ENCODE measurements at places on chromosomes 16 and 17. TPM values are rescaled to one million over a fixed set of nuclear protein-coding genes. Genes with fewer than 3 reads are reported as not detected.
A peak's percentile ranks its signal among the peaks of the same experiment; 100 is the strongest.

The CBX1 gene
- total RNA-seq = 27.3 TPM

The RAMP2 gene
- 20.8 TPM for total RNA-seq

The SLC9A5 gene
- total RNA-seq = 2.0 TPM

The EPN3 gene
- total RNA-seq = not detected

GRCh38 chr16:6170022-6170421 lies 1072.4 kb upstream of the EEF2KMT start:
- no peaks in the 10 kb centered on the region for H3K27me3 ChIP-seq
- no peak overlapping the region for H3K27ac ChIP-seq
- H3K4me3 ChIP-seq = no peak overlapping the region
- no peaks in the 10 kb centered on the region for H3K4me1 ChIP-seq
- H3K36me3 ChIP-seq = no peaks in the 10 kb centered on the region
- DNase-seq = no peak

DNA sequence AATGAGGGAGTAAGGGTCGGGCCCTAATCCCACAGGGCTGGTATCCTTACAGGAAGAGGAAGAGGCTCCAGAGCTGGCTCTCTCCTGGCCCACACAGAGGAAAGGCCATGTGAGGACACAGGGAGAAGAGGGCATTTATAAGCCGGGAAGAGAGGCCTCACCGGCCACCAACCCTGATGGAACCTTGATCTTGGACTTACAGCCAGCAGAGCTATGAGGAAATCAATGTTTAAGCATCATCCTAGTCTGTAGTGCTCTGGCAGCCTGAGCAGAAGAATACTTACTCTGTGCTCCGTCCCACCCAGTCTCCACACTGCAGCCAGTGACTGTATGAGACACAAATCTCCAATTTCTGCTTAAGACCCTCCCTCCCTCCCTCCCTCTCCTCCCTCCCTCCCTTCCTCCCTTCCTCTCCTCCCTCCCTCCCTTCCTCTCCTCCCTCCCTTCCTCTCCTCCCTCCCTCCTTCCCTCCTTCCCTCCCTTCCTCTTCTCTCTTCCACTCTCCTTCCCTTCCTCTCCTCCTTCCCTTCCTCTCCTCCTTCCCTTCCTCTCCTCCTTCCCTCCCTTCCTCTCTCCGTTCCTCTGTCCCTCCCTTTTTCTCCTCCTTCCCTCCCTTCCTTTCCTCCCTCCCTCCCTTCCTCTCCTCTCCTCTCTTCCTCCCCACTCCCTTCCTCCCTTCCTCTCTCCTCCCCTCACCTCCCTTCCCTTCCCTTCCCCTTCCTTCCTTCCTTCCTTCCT lies 8.9 kb upstream of the TMEM220 start:
- H3K27ac ChIP-seq = no peak overlapping the region
- H3K4me3 ChIP-seq = no peak overlapping the region
- no peaks in the 10 kb centered on the region for H3K36me3 ChIP-seq
- no peak for DNase-seq

GRCh38 chr16:31006086-31006385 lies 4.4 kb downstream of the STX1B start:
- H3K4me1 ChIP-seq = no peaks in the 10 kb centered on the region
- H3K27me3 ChIP-seq = peaks cover 30% of the 10 kb centered on the region
- no peak for DNase-seq

- no peaks in the 10 kb centered on the region for H3K27me3 ChIP-seq
- H3K27ac ChIP-seq = no peak overlapping the region
- no peak overlapping the region for H3K4me3 ChIP-seq
- peaks cover 11% of the 10 kb centered on the region for H3K4me1 ChIP-seq
These were observed 137.0 kb downstream of the ANKFN1 start for GRCh38 chr17:56290101-56290801.

DNA sequence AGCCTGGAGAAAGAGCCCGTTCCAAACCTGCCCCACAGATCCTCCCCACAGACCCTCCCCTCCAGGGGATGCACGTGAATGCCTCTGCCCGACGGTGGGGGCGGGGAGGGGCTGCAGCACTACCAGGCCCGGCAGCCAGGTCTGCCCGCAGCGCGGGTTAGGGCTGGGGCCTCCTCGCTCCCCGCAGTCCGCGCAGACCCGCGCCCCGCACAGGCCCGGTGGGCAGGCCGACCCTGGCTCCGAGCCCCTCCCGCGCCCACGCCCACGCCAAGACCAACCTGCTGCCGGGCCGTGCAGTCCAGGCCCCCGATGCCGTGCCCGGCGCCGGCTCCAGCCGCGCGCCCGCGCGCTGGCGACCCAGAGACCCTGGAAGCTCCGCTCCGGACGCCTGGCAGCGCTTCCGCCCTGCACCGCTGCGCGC lies at the start of gene RPUSD1:
RPUSD1 (minus strand) TSS at position 404 of the 421 bp plus-strand sequence. CDS start 644 bp downstream, outside the sequence.
- peaks cover 10% of the 10 kb centered on the region for H3K27me3 ChIP-seq
- H3K4me1 ChIP-seq = peaks cover 5% of the 10 kb centered on the region

DNA sequence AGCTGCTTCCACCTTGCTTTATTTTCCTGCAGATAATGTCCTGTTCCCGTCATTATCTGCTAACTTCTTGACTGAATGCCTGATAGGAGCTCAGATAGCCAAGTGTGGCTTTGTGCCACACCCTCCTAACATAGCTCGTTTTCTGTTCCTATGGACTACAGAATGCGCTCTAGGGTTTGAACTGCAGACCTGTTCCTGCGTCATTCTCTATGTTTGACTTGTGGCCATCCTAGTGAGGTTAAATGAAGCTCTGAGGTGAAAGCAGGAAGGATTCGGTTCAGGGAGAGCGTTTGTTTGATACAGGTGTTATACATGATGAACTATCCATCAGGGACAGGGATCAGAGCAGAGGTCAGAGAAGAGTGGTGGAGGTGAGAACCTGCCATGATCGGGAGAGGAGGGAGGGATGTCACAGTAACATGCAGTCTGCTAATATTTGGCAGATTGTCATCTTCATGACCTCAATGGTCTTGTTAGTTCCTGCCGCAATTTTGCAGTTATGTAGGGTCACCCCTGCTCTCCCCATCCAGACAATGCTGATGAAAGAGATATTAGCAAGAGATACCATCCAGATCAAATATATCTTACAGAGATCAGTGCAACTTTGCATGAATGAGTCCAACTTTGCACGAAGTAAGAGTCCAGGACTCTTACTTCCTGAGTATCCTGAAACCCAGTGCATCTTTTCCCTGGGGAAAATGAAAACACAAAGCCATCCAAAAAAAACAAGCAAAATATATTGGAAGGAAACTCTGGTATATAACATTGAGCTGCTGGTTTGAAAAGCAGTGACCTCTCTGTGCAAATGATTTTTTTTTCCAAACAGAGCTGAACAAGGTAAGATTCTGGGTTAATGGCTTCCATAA lies 32.8 kb downstream of the MPHOSPH6 start:
- H3K4me3 ChIP-seq = no peak overlapping the region
- H3K4me1 ChIP-seq = no peaks in the 10 kb centered on the region
- DNase-seq = no peak
- H3K36me3 ChIP-seq = peaks cover 4% of the 10 kb centered on the region

- no peak for DNase-seq
- H3K27me3 ChIP-seq = no peaks in the 10 kb centered on the region
- no peaks in the 10 kb centered on the region for H3K4me1 ChIP-seq
- no peak overlapping the region for H3K27ac ChIP-seq
- no peaks in the 10 kb centered on the region for H3K36me3 ChIP-seq
These were observed 65.3 kb upstream of the MYOCD start for GRCh38 chr17:12600349-12600748.

DNA sequence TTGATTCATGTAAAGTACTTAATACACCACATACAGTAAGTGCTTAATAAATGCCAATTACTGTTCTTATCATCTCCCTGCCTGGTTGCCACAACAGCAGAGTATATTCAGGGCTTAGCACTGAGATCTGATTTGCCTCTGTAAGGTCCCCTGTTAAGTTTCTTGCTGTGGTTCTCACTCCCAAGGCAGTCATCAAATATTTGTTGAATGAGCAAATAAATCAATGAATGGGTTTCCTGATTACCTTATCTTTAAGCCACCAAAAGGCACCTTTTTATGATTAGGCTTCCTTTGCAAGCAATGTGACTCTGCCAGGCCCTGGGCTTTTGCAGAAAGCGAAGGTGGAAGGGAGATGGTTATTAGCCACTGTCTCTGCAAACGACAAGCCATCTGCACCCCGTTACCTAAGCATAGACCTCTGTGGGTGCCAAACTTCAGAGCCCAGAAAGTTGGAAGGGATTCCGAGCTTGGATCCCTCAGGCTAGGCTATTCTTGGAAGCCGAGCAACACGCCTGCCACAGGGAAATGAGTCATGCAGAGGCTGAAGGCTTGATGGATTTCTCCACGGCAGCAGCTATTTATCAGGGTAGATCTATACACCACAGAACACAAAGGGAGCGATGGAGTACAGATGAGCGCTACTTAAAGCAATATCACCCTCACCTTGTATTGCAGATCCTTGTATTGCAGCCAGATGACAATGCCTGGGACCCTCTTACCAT lies 102.0 kb downstream of the GRIN2A start:
- no peak overlapping the region for H3K4me3 ChIP-seq
- H3K36me3 ChIP-seq = no peaks in the 10 kb centered on the region
- no peaks in the 10 kb centered on the region for H3K27me3 ChIP-seq

DNA sequence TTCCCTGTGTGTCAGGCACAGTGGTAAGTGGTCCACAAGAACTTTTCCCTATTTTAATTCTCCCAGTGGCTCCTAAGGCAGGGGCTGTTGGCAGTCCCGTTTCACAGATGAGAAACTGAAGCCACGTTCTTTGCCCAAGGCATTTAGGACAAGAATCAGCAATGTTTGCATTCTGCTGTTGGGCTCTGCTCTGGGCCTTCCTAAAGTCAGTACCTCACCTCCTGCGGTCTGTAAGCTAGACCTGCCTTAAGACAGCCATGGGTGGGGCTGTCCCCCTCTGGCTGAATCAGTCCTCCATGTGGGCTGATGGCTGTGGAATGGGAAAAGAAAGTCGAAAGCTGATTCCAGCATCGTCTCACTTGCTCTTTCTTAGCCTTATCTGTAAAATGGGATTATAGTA lies 304.8 kb downstream of the MAF start:
- no peak overlapping the region for H3K27ac ChIP-seq
- no peak for DNase-seq
- no peaks in the 10 kb centered on the region for H3K4me1 ChIP-seq
- H3K27me3 ChIP-seq = no peaks in the 10 kb centered on the region

DNA sequence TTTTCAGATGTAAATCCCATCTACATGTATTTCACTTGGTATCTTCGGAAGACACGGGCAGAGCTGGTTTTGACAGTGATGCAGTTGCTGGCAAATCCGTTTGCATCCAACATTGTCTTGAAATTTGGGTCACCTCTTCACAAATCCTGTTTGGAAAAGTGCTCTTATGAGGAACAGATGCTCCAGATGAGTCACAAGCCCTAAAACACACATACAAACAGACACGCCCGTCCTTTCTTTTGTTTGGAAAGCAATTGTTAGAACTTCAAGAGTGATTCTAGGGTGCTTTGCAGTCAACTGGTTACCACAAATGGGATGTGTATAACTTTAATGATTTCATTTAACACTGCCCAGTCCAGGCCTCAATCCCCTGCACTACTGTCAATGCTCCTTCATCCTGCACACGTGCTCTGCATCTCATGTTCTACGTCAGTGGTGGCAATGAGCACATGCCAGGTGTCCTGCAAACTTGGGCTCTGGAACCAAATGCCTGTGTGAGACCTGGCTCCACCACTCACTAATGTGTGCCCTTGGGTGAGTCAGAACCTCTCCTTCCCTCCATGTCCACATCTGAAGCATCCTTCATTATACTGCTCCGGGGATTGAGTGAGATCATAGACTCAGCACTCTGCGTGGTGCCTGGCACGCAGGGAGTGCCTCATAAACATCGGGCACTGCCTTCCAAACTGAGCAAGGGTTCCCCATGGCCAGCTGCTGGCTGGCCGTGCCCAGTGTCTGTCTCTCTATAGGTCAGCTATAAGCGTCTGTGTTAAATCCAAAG lies 19.3 kb upstream of the FOXF1 start:
- peaks cover 56% of the 10 kb centered on the region for H3K27me3 ChIP-seq
- H3K27ac ChIP-seq = no peak overlapping the region
- H3K4me3 ChIP-seq = no peak overlapping the region
- DNase-seq = no peak
- no peaks in the 10 kb centered on the region for H3K36me3 ChIP-seq

GRCh38 chr17:7809086-7809790 lies 24.8 kb upstream of the KDM6B start:
- no peaks in the 10 kb centered on the region for H3K36me3 ChIP-seq
- no peak overlapping the region for H3K4me3 ChIP-seq
- no peak for DNase-seq

DNA sequence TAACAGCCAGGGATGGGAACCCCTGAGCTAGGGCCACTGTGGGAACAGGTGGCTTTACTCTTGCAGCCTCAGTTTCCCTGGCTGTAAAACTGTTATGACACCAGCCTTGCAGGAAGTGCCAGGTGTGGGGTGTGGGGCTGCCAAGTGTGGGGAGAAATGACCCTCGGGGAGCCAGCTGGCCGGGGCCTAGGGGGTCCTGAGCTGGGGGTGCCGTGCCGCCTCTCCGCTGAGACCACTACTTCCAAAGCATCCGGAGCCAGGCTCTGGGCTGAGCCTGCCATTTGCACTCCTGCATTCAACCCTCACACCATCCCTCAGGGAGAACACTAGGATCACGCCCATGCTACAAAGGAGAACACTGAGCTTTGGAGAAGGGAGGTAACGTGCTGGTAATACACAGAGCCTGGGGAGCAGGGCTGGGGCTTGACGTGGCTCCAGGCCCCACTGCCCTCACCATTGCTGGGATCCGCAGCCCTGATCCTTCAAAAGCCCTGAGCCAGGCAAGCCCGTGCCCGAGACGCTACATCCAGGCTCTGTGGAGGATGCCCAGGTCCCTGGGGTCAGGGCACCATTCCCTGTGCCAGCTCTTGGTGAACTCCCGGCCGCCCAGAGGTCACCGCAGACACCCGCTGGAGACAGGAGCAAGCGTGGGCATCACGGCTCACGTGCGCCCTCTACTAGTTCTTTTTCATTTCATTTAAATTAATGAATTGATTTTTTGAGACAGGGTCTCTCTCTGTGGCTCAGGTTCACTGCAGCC lies 28.8 kb upstream of the GINS2 start:
- no peaks in the 10 kb centered on the region for H3K27me3 ChIP-seq
- peak overlapping the region; percentile 15 for H3K27ac ChIP-seq
- peaks cover 26% of the 10 kb centered on the region for H3K4me1 ChIP-seq
- no peaks in the 10 kb centered on the region for H3K36me3 ChIP-seq
- peak; percentile 54 for DNase-seq

GRCh38 chr17:81402981-81403467 lies 7.8 kb downstream of the BAHCC1 start:
- peak overlapping the region; percentile 98 for H3K27ac ChIP-seq
- H3K4me3 ChIP-seq = no peak overlapping the region
- no peaks in the 10 kb centered on the region for H3K36me3 ChIP-seq
- H3K27me3 ChIP-seq = no peaks in the 10 kb centered on the region
- H3K4me1 ChIP-seq = peaks cover 73% of the 10 kb centered on the region
- DNase-seq = no peak

DNA sequence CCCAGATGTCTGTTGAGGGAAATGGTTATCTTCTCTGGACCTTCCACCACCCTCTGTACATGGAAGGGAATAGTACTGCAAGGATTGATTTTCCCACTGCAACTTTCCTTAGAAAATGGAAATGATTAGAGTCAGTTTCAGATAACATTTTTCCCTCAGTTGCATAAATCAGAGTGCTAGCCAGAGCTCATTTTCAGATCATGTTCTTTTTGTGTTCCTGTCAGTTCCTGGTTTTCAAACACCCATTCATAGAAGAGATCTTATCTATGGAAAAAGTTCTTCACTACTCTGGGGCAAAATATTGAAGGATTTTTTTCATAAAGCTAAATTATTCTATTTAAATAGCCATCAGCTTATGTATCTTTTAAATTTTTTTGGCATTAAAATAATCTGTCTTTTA lies 11.7 kb upstream of the COX10 start:
- DNase-seq = no peak
- H3K36me3 ChIP-seq = no peaks in the 10 kb centered on the region
- H3K4me3 ChIP-seq = no peak overlapping the region
- H3K27ac ChIP-seq = no peak overlapping the region

GRCh38 chr17:12730931-12731521 lies 58.3 kb upstream of the ARHGAP44 start:
- no peak for DNase-seq
- no peak overlapping the region for H3K27ac ChIP-seq
- H3K27me3 ChIP-seq = no peaks in the 10 kb centered on the region
- H3K4me3 ChIP-seq = no peak overlapping the region
